ENCODE measurements at places on chromosomes 3 and 15.

DNA sequence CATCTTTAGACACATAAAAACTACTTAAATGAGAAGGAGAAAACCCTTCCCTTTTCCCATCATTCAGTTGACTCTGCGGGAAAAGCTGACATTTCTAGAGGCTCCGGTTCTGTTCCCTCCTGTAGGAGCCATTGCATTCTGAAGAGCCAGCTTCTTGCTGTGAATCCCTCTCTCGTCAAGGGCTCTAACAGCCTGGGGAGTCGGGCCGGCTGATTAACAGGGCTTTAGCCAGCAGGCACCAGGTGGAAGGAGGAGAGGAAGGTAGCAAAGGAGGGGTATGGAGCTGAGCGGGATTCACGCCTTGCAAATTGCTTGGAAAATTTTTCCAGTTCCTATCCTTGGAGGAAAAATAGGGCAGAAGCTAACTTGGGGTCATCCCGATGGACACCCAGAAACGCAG lies 108.3 kb upstream of the UBE2E1 start:
- DNase-seq = no peak

DNA sequence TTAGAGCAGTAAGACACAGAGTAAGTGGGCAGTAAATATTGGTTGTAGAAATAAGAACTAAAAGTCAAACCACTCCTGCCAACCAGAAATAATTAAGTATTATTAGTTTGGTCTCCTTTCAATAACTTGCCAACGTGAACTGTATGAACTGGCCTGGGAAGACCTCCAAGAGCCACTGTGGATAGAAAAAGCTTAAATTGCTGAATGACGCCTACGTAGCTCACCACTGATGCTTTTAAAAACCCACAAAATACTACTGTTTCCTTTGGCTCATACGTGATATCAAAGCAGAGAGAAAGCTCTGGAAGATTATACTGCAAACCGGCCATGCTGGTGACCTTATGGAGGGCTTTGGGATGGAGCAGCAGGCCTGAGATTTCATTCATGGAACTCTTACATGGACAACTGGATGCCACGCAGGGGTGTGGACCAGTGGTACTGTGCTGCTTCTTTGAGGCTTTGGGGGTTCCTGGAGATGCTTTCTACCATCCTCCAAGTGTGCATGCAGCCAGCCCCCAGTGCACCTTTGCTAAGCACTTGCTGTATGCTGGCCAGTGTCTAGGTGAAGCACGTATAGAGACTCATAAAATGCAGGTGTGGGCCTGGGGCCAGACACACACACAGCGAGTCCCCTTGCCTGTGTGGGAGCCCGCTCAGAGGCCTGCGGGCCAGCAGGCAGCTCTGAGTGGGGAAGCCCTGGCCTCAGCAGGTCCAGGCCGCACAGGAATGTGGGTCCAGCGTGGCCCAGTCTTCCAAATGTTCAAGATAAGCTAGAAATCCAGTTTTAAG lies 66.8 kb downstream of the ABTB1 start:
- DNase-seq = no peak

GRCh38 chr15:69056365-69056764 lies 41.9 kb downstream of the NOX5 start:
- DNase-seq = no peak

GRCh38 chr3:127959041-127959440 lies 44.0 kb downstream of the KBTBD12 start:
- DNase-seq = no peak

Data from anterior cingulate cortex (tissue), 58 donors.